Spinal cord (tissue), 10 donors: ENCODE measurements at places on chromosomes 1 and 21. TPM values are rescaled to one million over a fixed set of nuclear protein-coding genes. Genes with fewer than 3 reads are reported as not detected.

GRCh38 chr1:206757524-206758266, 12.9 kb upstream of the IL19 start:
- no peak for DNase-seq

DNA sequence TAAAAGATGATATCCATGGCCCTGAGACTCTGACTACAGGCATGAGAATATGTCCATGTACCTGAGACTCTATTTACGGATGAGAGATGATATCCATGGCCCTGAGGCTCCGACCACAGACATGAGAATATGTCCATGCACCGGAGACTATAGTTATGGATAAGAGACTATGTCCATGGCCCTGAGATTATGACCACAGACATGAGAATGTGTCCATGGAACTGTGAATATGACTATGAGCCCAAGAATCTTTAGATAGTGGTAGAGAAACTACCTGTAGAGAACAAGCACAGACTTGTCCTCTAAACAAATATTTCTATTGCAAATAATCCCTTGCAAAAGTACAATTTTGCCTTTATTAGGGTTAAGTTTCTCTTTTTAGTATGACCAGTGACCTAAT, 263.2 kb downstream of the PCP4 start:
- no peak for DNase-seq

DNA sequence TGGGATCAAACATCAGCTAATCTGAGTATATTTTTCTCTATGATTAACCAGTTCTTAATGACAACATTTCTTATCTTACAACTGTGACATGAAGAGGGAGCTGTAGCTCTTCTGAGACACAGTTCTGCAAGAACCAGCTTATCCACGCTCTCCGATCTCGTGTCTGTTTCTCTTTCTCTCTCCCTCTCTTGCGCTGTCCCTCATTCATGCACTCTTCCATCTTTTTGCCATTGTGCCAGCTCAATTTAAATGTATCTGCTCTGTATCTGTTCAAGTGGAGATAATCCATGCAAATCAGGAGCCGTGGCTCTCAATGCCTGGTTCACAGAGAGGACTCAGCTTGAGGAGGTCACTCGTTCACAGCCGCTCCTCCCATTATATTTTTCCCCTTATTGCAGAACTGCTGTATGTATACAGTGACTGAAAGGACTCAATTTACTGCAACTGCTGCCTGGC, 494.7 kb upstream of the ADGRL2 start:
- peak; percentile 67 for DNase-seq

The UMODL1 gene
- not detected for total RNA-seq

The AGT gene
- 155 TPM for total RNA-seq

GRCh38 chr1:231166398-231166797, 4.5 kb downstream of the TRIM67 start:
- no peak for DNase-seq

The RBP7 gene
- total RNA-seq, result 0.89 TPM

GRCh38 chr1:174659823-174660222, 212.1 kb downstream of the GPR52 start:
- DNase-seq, result no peak

The AQP10 gene
- total RNA-seq, result 0.30 TPM

The ZMPSTE24 gene
- 70.9 TPM for total RNA-seq

DNA sequence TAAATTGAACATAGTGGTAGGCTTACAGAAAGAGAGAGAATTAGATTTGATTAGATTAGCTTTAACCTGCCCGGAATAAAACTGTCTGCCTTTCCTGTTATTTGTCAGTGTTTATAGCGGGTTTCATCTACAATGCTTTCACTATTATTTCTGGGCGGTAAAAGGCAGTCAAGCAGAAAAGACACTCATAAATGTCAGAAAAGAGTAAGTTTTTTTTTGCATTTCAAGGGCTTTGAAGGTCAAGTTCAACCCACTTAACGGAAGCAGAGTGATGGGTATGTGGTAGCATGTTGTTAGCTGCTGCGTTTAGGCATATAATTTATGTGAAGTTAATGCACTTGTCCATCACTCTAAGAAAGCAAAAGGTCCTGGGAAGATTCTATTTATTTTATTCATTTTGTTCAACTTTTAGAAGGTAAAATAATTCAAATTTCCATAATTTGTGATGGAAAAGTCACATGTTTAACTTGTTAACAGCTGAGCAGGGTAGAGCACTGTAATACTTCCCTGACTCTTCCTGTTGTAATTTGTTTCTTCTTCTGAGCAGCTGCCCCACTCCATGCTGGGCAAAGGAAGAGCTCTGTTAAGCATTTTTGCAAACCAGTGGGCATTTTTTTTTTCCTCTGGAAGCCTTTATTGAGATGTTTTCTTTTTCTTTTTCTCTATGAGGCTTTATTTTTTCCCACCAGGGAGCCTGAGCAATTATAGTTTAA, 220.1 kb downstream of the ST6GALNAC3 start:
- DNase-seq, result no peak

- no peak for DNase-seq
These were observed 152.5 kb downstream of the PCBP3 start for GRCh38 chr21:45796003-45796402.

- no peak for DNase-seq
These were observed 109.0 kb upstream of the IPO9 start for GRCh38 chr1:201719812-201720521.

The KRTAP19-1 gene
- total RNA-seq, result not detected

- DNase-seq, result no peak
These were observed 913 bp upstream of the S1PR1 start for GRCh38 chr1:101235696-101236515.
